ENCODE measurements at places on chromosomes 1 and 21.

DNA sequence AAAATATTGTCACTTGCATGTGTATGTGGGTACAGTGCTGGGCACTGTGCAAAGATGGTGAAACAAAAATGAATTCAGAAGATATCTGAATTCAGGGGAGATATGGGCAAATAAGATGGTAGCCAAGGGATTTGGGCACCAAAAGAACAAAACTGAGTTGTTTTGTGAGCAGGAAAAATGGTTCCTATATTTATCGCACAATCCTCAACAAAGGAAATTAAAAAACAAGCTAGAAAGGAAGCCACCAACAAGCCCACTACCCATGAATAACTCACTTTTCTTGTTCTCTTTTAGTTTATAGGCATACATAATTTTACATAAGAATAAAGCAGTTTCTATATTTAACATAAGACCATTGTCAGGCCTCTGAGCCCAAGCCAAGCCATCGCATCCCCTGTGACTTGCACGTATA lies 40.7 kb upstream of the VASH2 start:
- DNase-seq = no peak

- DNase-seq = peak; percentile 34
Measured at GRCh38 chr21:35616090-35616489, 444.2 kb downstream of the SETD4 start.

GRCh38 chr1:223853275-223853674 lies 7.5 kb upstream of the TP53BP2 start:
- no peak for DNase-seq

DNA sequence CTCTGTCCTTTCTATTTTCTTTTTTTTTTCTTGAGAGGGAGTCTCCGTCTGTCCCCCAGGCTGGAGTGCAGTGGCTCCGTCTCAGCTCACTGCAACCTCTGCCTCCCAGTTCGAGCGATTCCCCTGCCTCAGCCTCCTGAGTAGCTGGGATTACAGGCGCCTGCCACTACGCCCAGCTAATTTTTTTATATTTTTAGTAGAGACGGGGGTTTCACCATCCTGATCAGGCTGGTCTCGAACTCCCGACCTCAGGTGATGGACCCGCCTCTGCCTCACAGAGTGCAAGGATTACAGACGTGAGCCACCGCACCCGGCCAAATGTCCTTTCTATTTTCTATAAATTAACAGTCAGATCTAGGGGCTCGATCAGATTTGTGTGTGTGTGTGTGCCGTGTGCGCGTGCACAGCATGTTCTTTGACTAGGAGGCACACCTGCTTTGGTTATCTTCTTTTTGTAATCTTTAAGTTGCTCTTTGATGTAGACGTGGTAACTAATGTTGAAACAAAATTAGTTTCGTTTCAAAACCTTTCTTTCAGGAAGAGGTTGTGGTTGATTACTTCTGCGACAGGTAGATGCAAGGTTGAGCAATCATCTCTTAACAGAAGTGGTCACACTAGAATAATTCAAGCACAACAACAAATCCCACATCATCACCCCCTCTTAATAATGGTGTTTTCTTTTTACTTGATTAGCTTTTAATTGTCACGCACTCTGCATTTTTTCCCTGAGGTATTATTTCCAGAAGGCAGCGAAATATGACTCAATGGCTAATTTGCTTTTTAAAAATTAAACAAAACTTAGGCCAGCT lies 779 bp upstream of the DEGS1 start:
- peak; percentile 71 for DNase-seq

GRCh38 chr1:106278716-106279115 lies 777.8 kb upstream of the PRMT6 start:
- DNase-seq = no peak

- DNase-seq = no peak
Measured at GRCh38 chr1:158020886-158021620, 27.6 kb downstream of the KIRREL1 start.

GRCh38 chr1:215748431-215748830 lies 181.3 kb downstream of the KCTD3 start:
- DNase-seq = no peak

GRCh38 chr1:220113136-220113695 lies 19.3 kb downstream of the IARS2 start:
- peak; percentile 29 for DNase-seq

- peak; percentile 14 for DNase-seq
Measured at GRCh38 chr21:42162831-42163510, 56.0 kb upstream of the ABCG1 start.

GRCh38 chr1:3676581-3677470 lies 24.5 kb downstream of the TP73 start:
- no peak for DNase-seq

GRCh38 chr21:41280115-41280919 lies 36.3 kb upstream of the FAM3B start:
- no peak for DNase-seq

Data from SW480 (cell line).